ENCODE measurements at places on chromosomes 1 and 21.

GRCh38 chr1:111225717-111226400 is 1.7 kb upstream of the CHI3L2 start:
- peak overlapping the region; percentile 65 for H3K4me3 ChIP-seq
- H3K4me1 ChIP-seq = peaks cover 64% of the 10 kb centered on the region
- DNase-seq = no peak
- H3K27me3 ChIP-seq = no peaks in the 10 kb centered on the region

DNA sequence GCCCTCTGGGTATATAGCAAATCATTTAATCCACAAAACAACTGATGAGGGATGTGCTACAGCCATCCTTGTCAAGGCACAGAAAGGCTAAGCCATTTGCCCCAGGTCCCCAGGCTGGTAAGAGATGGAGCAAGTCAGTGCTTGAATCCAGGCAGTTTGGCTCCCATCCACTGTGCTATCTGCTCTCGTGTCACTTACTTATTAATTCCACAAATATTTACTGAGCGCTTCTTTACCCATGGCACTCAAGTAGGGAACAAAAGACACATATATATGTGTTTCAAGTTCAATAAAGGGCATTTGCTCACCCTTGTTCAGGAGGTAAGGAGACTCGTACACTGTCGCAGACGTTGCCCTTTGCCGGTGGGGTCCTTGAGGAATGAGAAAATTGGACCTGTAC is 38.6 kb upstream of the MPZL1 start:
- H3K27ac ChIP-seq = peak overlapping the region; percentile 84
- H3K36me3 ChIP-seq = peaks cover 43% of the 10 kb centered on the region
- peaks cover 30% of the 10 kb centered on the region for H3K4me1 ChIP-seq
- no peaks in the 10 kb centered on the region for H3K27me3 ChIP-seq
- no peak overlapping the region for H3K4me3 ChIP-seq
- no peak for DNase-seq

DNA sequence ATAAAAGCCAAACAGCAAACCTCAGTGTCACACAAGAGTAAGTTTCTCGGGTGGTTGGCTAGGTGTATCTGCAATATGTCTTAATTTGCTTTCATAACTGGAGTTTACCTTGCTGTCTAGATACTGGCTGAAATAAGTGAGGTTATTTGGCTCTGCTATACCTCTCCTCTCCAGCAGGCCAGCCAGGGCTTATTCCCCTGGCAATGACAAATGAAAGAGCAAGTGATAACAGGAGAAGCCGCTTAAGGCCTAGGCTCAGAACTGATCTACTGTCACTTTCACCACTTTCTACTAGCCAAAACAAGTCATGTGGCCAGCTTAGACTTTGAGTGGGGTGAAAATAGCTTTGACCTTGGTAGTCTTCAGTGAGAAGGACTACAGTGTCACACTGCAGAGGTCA is 4.8 kb upstream of the RPE65 start:
- H3K4me1 ChIP-seq = no peaks in the 10 kb centered on the region
- H3K27ac ChIP-seq = no peak overlapping the region

DNA sequence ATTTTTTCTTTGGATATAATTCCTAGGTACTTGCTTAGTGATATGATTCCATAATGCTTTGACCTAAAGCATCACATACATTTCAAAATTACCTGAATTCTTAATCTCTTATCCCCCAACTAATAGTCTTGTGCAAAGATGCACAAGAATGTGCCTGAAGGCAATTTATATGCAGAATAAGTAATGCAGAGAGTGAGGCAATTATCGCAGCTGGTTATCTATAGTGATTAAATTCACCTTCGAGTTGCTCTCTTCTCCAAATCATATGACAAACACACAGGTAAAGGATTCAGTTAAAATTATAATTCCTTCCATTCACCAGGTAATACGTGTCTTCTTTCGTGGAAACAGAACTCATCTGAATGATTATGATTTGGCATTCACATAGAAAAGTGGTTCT is 717.3 kb downstream of the MRPL39 start:
- no peak overlapping the region for H3K27ac ChIP-seq
- no peak overlapping the region for H3K4me3 ChIP-seq
- no peaks in the 10 kb centered on the region for H3K36me3 ChIP-seq
- no peak for DNase-seq
- no peaks in the 10 kb centered on the region for H3K27me3 ChIP-seq
- H3K4me1 ChIP-seq = no peaks in the 10 kb centered on the region

- no peaks in the 10 kb centered on the region for H3K27me3 ChIP-seq
- H3K4me1 ChIP-seq = no peaks in the 10 kb centered on the region
- no peak overlapping the region for H3K27ac ChIP-seq
- H3K36me3 ChIP-seq = peaks cover 4% of the 10 kb centered on the region
Observed at GRCh38 chr1:52585474-52585873, 16.7 kb upstream of the GPX7 start.

- H3K4me1 ChIP-seq = peaks cover 31% of the 10 kb centered on the region
- no peaks in the 10 kb centered on the region for H3K27me3 ChIP-seq
- peak overlapping the region; percentile 95 for H3K27ac ChIP-seq
- peak overlapping the region; percentile 47 for H3K4me3 ChIP-seq
- peaks cover 32% of the 10 kb centered on the region for H3K36me3 ChIP-seq
Observed at GRCh38 chr1:64829411-64830029, 84.6 kb downstream of the RAVER2 start.

DNA sequence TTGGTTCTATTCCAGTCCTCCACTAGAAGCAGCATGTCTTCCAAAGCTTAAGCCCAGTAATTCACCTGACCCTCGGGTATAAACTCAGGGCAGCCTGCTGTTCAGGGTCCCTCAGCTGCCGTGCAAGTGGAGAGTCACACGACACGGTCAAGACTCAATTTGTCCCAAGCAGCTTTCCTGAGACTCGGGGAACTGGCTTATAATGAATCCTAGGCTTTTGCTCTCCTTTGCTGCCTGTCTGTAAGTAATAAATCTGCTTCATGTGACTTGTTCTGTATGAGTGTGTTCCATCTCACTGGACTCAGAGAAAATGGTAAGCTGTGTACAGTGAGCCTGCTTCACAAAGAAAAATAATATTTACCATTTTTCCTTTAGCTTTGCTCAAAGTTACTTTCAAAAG is 119.8 kb downstream of the CYYR1 start:
- no peak for DNase-seq
- no peaks in the 10 kb centered on the region for H3K4me1 ChIP-seq
- no peak overlapping the region for H3K4me3 ChIP-seq
- H3K27me3 ChIP-seq = no peaks in the 10 kb centered on the region
- H3K36me3 ChIP-seq = no peaks in the 10 kb centered on the region
- H3K27ac ChIP-seq = no peak overlapping the region

All from effector memory CD8-positive, alpha-beta T cell (primary cell).